Naive thymus-derived CD4-positive, alpha-beta T cell (primary cell): ENCODE measurements at places on chromosomes 4 and X. TPM values are rescaled to one million over a fixed set of nuclear protein-coding genes. Genes with fewer than 3 reads are reported as not detected.

Gene CYLC1
- not detected for polyA plus RNA-seq

Gene SPANXA2
- polyA plus RNA-seq, result not detected

Gene RGN
- not detected for polyA plus RNA-seq

Gene HERC6
- polyA plus RNA-seq, result 14.6 TPM

Gene SCML2
- 1.7 TPM for polyA plus RNA-seq

Gene AFF2
- 1.8 TPM for polyA plus RNA-seq

Gene FAM9A
- not detected for polyA plus RNA-seq

Gene CYP2U1
- 6.2 TPM for polyA plus RNA-seq

Gene YY2
- 0.79 TPM for polyA plus RNA-seq

Gene CYSLTR1
- polyA plus RNA-seq, result 35.8 TPM

Gene MAPK10
- polyA plus RNA-seq, result not detected

Gene F8A3
- 7.2 TPM for polyA plus RNA-seq

Gene SRD5A3
- polyA plus RNA-seq, result 5.0 TPM

- DNase-seq, result no peak
Observed at GRCh38 chrX:47690175-47690574, 31.2 kb upstream of the UXT start.

DNA sequence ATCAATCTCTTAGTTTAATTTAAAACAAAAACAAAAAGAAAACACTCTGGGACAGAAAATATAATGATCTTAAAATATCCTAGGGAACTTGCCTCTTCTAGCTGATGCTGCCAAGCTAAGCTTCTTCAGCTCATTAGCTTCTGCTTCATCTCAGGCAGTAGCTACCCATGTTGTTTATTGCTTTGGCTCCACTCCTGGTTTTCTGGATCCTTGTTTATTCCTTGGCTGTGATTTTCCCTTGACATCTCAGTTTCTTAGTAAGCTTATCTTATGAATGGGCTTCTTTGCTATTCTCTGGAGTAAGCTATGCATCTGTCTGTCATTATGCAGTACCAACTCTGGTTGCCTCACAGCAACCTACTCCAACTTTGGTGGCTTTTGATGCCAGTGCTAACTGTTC lies 5.1 kb upstream of the MTHFD2L start:
- no peak for DNase-seq

DNA sequence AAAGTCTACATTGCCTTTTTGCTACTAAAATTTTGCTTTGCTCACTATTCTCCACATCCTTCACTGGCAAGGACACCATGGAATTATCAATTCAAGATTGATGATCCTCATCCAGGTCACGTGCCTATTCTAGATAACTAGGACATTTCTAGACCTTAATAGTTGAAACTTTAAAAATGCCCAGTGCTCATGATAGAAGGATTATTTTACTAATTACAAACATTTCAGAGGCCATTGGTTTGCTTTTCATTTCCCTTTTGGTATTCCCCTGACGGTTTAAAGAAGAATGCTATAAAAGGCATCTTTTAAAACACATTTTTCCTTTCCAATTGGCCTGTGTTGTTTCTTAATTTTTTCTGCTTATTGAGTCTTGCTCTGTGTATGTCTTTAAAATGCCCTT lies 249.4 kb downstream of the NDST4 start:
- DNase-seq, result no peak

GRCh38 chr4:171650543-171650942 lies 162.7 kb upstream of the GALNTL6 start:
- no peak for DNase-seq

GRCh38 chrX:137245183-137245582 lies 211.4 kb upstream of the GPR101 start:
- no peak for DNase-seq

- DNase-seq, result peak; percentile 37
Observed at GRCh38 chr4:791898-792625, 33.9 kb downstream of the CPLX1 start.

GRCh38 chrX:131646106-131646505 lies 102.2 kb downstream of the OR13H1 start:
- no peak for DNase-seq

- DNase-seq, result no peak
Observed at GRCh38 chr4:38600575-38600974, 63.4 kb upstream of the KLF3 start.

GRCh38 chr4:105126311-105127169 lies 20.1 kb upstream of the TET2 start:
- no peak for DNase-seq

DNA sequence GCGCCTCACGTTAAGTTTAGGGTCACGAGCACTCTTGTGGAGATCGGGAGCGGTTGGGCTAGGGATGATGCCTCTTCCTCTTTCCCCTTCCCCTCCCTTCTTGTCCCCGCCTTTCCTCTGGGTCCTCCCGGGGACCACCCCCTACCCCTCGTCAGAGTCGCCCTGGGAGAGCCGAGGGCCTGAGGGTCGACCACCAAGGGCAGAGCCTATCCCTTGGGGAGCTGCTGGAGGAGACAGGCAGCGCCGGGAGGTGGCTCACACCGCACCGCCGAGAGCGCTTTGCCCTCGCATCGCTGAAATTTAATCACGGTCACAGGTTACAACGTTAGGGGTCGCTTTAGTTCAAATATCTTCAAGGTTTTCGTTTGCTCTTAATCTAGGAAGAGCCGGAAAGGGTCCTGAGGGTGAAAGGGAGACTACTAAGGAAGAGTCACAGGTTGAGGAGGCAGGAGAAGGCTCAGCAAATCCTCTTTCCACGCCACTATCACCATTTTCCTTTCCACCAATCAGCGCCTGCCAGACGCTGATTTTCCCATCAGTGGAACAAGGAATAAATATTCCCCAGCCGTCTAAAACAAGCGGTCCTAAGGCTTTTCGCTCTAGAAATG lies 528 bp upstream of the SNCA start:
- no peak for DNase-seq

DNA sequence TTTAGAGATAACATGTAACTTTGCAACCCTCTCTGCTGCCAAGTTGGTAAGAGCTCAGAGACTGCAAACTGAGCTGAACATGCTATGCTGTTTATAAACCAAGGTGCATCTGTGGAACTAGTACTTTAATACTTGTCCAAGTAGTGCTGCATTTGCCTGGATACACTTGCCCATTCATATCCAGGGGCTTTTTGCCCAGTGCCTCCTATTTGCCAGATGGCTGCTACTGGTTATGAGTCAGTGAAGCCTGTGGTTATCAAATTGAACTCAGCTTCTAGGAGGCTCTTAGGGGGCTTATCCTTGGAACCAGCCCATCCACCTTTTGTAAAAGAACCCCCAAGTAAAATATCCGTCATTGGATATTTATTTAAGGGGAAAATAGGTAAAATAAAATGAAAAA lies 79.6 kb downstream of the AFF2 start:
- no peak for DNase-seq

DNA sequence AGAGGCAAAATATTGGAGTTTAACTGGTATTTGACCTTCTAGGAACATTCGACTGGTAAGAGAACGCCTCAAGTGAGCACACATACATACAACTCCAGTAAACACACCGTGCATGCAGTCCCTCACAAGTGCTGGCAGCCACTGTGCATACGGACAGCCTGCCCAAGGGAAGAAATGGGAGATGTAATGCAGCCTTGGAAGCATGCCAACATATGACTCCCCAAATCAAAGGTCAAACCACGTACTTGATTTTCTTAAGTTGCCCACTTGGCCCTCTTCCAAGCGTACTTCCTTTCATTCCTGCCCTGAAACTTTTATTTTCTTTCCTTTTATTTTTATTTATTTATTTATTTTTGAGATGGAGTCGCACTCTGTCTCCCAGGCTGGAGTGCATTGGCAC lies 206.6 kb downstream of the SPRY1 start:
- DNase-seq, result no peak

DNA sequence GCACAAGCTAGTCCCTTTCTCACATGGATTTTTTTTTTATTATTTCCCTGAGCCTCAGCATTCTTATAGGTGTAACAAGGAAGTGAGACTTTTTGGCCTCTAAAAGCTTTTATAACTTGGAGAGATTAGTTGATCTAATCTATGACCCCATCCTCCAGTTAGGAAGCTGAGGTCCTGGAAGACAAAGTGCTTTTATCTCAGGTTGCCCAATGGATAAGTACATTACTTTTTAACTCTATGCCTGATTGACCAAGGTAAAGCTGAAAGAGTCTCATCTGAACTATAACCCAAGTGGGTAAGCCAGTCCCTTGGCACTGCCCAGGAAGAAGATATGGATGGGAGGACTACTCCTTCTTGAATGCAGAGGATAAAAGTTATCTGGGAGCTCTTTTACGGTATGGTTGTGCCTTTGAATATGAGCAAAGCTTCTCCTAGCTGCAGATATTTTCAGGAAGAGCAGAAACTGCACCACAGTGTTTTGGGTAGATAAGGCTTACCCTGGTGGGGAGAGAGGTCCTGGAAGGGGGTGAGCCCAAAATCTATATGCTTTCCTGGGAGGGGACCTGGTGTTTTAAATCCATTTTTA lies 40.2 kb downstream of the VSIG4 start:
- DNase-seq, result no peak

DNA sequence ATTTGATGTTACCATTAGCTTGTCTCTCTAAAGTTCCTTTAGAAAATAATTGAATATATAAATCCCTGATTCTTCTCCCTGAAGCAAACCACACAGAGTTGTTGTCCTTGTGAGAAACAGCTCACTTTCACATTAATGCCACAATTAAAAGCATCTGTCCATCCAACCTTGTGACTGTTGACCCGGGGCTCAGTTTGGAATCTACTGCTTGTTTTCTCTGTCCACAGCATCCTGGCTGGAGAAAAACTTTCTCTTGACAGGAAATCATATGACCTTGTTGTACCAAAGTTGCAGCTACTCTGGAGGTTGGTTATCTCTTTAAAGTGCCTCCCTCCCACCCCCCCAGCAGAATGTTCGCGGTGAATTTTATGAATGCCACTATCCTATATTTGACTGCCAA lies 3.1 kb downstream of the PRKG2 start:
- DNase-seq, result no peak

GRCh38 chr4:38495446-38495845 lies 168.6 kb upstream of the KLF3 start:
- DNase-seq, result no peak

DNA sequence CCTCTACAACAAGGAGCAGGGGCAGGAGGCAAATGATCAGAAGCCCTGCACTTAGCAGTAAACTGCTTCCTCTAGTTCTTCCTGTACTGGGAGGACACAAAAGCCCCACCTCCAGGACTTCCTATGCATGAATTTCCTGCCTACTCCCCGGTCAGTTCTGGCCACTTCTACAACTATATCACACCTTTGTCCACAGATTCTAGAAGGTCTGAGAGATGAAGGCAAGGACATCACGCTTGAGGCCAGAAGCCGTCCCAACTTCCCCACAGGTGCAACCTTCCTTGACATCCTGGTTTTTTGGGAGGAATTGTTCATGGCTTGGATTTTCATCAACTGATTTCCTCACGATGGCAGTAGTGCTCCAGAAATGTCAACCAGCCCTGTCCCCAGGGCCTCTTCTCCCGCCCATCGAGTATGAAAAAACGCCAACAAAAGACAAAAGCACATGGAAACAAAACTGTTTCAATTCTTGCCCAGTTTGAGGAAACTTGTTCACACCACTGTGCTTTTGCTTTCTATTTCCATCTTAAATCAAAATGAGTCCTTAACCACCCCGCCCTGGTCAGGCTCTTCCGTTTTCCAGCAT lies 206.5 kb upstream of the STK26 start:
- DNase-seq, result peak; percentile 44

DNA sequence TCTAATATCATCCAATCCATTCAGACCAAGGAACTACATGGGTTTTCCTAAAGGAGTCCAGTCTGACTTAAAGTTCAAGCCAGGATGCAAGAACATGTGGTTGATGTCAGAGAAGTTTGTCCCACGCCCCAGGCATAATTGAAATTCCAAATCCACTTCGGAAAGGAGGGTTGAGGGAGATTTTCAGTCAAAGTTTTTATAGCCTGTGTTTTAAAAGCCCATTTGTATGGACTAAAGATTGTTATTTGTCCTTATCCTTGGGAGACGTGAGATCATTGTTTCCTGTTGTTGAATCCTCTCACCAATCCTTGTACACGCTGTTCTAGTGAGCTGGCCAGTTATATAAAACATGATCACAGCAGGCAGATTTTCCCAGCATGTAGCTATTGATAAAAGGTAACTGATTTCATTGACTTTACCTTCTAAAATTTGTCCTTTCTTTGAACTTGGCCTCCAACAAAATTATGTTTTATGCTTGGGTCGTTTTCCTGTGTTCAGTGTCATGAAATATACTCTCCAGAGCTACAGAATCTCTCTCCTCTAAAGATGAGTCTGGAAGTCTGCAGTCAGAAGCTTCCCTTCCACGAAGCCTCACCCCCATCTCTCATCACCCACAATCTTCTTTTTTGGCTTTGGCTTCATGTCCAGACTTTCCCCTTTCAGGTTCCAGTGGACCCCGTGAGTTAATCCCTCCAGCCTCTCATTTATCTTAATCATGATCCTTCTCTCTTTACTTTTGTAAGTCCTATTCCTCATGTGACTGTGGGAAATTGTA lies 92.9 kb downstream of the ATP10D start:
- DNase-seq, result no peak

DNA sequence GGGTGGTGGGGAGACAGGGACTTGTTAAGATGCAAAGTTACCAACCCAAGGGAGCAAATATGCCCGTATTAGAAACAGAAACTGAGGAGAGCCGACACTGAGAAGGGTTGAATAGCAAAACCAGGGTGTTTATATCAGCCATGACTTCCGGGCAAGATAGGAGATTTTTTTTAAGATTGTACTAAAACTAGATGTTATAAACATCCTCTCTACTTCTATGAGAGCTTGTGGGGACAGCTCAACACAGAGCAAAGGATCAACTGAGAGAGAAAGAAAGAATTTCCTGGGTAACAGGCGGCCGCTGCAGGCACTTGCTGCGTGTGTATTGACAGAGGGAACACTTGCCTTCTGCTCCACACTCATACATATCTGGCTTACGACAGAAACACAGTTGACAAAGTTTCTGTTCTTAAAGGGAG lies 49.1 kb upstream of the FBXW7 start:
- peak; percentile 13 for DNase-seq

GRCh38 chrX:133437356-133437755 lies 22.1 kb upstream of the GPC4 start:
- DNase-seq, result no peak

- no peak for DNase-seq
Observed at GRCh38 chr4:86960557-86960961, 25.7 kb downstream of the AFF1 start.

DNA sequence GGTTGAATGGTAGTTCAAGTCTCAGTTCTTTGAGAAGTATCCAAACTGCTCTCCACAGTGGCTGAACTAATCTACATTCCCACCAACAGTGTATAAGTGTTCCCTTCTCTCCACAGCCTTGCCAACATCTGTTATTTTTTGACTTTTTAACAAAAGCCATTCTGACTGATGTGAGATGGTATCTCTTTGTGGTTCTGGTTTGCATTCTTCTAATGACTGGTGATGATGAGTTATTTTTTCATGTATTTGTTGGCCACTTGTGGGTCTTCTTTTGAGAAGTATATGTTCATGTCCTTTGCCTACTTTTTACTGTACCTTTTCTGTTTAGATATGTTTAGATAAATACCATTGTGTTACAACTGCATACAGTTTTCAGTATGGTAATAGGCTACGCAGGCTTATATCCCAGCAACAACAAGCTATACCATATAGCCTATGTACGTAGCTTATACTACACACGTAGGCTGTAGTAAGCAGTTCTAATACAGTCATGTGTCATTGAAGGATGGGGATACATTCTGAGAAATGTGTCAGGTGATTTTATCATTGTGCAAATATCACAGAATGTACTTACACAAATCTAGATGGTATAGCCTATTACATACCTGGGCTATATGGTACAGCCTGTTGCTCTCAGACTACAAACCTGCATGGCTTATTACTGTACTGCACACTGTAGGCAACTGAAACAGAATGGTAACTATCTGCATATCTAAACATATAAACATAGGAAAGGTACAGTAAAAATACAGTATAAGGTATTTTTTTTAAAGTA lies 28.1 kb downstream of the KLHL8 start:
- DNase-seq, result no peak
